ENCODE measurements at places on chromosomes 1 and 21. TPM values are rescaled to one million over a fixed set of nuclear protein-coding genes. Genes with fewer than 3 reads are reported as not detected.

FCRL6 gene
- not detected for total RNA-seq

LYPD8 gene
- 0.45 TPM for total RNA-seq

F3 gene
- 3.4 TPM for total RNA-seq

KRTAP21-2 gene
- not detected for total RNA-seq

SPSB1 gene
- total RNA-seq, result 27.8 TPM

MAN1C1 gene
- 0.37 TPM for total RNA-seq

ADAM30 gene
- total RNA-seq, result not detected

CRABP2 gene
- total RNA-seq, result 13.0 TPM

GPX7 gene
- total RNA-seq, result not detected

OR2T33 gene
- total RNA-seq, result not detected

TFF1 gene
- total RNA-seq, result 20.3 TPM

SGIP1 gene
- total RNA-seq, result not detected

OSCP1 gene
- total RNA-seq, result 6.1 TPM

TSTD1 gene
- not detected for total RNA-seq

SLC35D1 gene
- total RNA-seq, result 6.4 TPM

TMEM79 gene
- total RNA-seq, result 9.5 TPM

ECM1 gene
- 1.8 TPM for total RNA-seq

TGFB2 gene
- 14.4 TPM for total RNA-seq

RAB13 gene
- 136 TPM for total RNA-seq
